ENCODE measurements at places on chromosomes 1 and 21. TPM values are rescaled to one million over a fixed set of nuclear protein-coding genes. Genes with fewer than 3 reads are reported as not detected.

DNA sequence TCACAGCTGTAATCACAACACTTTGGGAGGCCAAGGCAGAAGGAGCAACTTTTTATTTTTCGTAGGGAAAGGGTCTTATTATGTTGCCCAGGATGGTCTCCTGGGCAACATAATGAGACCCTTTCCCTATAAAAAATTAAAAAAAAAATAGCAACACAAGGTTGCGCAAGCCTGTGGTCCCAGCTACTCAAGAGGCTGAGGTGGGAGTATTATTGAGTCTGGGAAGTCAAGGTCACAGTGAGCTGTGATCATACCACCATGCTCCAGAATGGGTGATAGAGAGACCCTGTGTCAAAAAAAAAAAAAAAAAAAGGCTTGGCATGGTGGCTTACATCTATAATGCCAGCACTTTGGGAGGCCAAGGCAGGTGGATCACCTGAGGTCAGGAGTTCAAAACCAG lies 131.6 kb downstream of the TRIM33 start:
- DNase-seq = no peak

DNA sequence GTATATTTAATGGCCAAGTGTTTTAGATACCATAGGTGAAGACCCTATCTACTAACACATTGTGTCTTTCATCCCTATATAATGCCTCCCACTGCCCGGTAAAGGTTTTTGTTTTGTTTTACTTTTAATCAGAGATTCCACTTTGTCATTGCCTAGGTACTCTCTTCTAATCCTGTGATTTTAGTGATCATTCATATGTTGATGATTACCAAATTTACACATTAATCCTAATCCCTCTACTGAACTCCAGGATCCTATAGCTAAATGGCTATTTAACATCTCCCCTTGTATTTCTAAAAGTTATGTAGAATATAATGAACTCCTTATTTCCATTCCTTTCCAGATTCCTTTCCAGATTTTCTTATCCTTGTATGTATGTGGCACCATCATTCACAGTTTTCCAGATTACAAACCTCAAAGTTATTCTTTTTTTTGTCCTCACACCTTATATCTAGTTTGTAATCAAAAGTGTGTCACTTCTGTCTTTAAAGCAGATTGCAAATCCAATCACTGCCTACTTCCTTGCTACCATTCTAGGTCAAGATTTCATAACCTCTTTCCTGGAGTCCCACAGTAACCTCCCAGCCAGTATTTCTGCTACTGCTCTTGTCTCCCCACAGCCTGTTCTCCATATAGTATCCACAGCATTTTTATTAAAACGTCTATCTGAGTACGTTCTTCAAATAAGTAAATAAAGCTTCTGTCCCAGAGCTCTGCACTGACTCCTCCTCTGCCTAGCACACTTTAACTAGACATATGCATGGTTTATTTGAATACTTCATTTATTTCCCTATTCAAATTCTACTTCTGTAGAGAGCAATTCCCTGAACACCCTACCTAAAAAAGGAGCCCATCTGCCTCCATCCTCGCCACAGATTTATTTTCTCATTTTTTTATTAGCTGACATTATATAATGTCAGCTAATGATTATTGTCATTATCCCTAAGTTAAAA lies 157.8 kb downstream of the KCNT2 start:
- DNase-seq = no peak

DNA sequence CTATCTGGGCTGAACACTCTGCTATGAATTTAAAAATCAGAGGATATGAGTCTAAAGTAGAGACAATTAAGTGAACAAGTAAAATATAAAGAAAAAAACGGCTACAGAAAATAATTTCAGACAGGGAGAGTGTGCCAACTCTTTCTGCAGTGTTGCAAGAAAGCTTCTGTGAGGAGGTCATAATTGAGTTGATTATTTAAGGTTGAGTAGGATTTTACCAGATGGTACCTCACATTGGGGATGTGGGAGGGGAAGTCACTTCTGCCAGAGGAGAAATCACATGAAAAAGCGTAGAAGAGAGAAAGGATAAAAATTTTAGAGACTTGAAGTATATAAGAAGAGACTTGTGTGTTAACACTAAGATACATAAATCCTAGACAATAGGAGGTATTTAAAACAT lies 238.0 kb upstream of the NCAM2 start:
- no peak for DNase-seq

DNA sequence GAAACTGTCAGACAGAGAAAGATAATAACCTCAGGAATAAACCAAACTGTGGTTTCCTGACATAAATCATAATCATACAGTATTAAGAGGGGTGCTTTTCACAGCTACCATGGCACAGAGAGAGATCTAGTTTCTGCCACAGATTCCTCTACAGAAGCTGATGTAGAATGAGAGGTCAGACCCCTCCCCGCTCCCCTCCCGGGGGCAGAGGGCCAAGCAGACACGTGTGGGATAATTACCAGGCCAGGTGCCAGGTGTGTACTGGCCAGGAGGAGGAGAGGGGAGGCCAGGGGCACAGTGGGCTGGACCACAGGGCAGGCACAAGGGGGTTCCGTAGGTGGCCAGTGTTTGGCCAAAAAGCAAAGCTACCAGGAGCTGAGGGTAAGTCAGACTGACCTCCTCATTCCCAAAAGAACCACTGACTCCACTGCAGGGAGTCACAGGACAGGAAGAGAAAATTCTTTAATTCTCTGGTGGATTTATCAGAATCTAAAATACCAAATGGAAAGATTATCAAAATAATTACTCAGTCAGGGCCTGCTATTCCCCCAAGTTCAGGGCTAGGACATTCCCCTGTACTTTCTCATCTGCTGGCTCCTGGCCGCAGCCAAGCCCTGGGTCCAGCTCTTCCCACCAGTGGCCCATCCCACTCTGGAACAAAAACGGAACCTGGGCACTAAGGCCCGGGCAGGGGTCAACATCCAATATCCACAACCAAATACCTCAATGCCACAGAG lies 30.0 kb downstream of the C2CD2 start:
- DNase-seq = no peak

GRCh38 chr1:21319447-21320407 lies 29.5 kb upstream of the ECE1 start:
- no peak for DNase-seq

Gene KRTAP13-1
- not detected for total RNA-seq

GRCh38 chr1:58921751-58922150 lies 137.9 kb upstream of the JUN start:
- DNase-seq = no peak

Gene CLIC6
- 0.40 TPM for total RNA-seq

- DNase-seq = no peak
Measured at GRCh38 chr1:167805041-167805556, 83.3 kb downstream of the MPZL1 start.

- peak; percentile 87 for DNase-seq
Measured at GRCh38 chr1:19390901-19391595, 78.9 kb downstream of the SLC66A1 start.

Gene RIPPLY3
- 0.21 TPM for total RNA-seq

Gene FHAD1
- not detected for total RNA-seq

DNA sequence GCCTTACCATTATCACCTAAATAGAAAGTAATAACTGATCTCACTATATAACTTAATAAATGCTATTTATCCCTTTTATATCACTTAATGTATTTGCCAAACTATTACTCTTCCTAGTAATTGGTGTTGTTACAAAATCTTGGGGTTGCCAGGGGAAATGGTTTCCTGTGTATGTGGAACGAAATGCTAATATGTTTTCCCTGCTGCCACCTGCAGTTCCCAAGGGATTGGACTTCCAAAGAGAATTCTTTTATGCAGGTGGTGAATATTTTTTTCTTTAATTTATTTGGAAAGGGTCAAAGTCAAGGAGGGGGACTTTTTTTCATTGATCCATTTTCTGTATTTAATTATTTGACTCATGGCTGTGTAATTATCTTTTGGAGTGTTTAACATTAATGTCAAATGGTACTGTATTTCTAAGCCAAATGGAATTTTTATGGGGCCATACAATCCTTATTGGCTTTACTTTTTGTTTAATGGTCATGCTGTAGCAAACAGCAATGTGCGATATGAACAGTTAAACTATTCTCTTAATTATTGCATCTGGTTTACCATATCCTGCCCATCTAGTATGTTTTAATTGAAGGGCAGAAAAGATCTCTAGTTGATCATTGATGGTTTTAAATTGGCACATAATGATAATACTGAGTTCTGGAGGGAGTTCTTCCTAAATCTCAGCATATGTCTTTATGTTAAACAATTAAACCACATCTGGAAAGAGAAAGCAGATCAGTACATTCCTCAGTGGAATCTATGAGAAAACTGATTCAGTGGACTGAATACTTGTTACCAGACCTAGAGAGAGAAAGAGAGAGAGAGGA lies 486.3 kb downstream of the TTLL7 start:
- DNase-seq = no peak

DNA sequence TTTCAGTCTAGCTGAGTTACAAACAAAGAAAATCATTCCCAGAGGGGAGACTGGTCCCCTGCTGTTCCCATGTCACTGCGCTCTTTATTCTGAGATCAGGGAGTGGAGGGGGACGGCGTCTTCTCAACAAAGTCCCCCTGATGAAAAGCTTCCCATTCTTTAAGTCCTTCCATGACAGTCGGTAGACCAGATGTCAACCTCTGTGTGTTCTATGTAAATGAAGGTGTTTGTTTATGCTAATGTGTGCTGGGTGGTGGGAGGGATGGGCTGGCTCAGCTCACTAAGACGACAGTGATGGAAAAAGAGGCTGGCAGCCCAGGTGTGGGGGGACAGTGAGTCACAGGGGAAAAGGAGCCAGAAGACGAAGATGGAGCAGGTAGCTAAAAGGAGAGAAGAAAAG lies 148.2 kb upstream of the KLHDC7A start:
- no peak for DNase-seq

- DNase-seq = no peak
Measured at GRCh38 chr21:38780879-38781278, 24.9 kb upstream of the ETS2 start.

DNA sequence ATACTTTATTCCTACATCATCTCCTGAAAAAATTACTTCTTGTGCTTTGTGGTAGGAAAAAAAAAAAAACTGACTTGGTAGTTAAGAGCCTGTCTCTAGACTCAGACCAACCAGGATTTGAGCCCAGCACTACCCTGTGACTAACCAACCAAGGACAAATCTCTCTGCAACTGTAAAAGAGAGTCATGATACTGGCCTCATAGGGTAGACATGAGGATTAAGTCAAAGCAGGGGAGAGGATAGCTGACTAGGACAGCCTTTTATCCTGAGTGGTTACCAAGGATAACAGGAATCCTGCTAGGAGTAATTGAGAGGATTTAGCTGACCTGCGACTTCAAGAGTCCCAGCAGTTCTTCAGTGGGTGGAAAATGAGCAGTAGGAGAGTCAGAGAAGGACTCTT lies 112.8 kb downstream of the C1orf21 start:
- DNase-seq = no peak

DNA sequence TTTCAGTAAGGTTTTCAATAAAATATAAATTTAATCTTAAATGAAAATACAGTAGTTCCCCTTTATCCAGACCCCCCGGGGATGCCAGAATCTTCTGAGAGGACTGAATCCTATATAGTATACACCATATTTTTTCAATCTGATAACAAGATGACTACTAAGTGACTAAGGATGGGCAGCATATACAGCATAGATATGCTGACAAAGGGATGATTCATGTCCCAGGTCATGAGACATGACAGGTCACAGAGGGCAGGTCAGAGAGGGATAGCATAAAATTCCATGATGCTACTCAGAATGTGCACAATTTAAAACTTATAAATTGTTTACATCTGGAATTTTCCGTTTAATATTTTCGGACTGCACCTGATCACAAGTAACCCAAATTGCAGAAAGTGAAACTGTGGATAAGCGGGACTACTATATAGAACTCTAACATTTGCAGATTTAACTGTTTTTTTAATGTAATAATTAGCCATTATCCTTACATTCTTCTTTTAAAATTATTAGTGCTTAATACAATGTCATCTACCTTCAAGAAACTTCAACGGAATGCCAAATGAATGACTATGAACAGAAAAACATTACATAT lies 48.8 kb downstream of the LRRC40 start:
- DNase-seq = no peak

- DNase-seq = no peak
Measured at GRCh38 chr1:8031176-8031785, 5.2 kb upstream of the ERRFI1 start.

DNA sequence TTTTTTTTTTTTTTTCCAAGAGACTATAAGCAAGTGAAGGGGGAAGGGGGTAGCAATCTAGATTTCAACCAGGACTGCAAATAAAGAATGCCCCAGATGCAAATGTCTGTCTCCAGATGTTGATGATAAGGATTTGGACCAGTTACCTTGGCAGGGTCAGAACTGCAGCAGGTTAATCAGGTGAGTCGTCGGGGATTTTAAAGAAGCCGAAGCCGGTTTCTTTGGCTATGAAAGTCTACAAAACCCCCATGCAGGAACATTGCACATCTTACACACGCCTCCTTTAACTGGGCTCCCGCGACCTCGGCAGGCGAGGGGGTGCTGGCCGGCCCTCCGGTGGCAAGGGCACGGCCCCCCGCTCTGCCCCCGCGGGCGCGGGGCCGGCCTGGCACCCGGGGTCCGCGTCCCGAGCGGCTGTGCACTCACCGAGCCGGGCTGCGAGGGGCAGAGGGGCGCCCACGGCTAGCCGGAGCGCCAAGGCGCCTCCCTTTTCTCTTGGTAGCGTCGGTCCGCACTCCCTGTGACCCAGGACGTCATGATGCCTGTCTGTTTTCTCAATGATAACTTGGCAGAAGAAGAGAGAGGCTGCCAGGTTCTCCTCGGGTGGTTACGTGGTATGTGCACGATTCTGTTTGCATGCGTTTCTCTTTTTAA lies 366.3 kb upstream of the ESRRG start:
- DNase-seq = no peak

- DNase-seq = peak; percentile 72
Measured at GRCh38 chr21:44670642-44671432, 4.1 kb upstream of the KRTAP12-2 start.

Gene HSPA13
- total RNA-seq = 59.1 TPM

DNA sequence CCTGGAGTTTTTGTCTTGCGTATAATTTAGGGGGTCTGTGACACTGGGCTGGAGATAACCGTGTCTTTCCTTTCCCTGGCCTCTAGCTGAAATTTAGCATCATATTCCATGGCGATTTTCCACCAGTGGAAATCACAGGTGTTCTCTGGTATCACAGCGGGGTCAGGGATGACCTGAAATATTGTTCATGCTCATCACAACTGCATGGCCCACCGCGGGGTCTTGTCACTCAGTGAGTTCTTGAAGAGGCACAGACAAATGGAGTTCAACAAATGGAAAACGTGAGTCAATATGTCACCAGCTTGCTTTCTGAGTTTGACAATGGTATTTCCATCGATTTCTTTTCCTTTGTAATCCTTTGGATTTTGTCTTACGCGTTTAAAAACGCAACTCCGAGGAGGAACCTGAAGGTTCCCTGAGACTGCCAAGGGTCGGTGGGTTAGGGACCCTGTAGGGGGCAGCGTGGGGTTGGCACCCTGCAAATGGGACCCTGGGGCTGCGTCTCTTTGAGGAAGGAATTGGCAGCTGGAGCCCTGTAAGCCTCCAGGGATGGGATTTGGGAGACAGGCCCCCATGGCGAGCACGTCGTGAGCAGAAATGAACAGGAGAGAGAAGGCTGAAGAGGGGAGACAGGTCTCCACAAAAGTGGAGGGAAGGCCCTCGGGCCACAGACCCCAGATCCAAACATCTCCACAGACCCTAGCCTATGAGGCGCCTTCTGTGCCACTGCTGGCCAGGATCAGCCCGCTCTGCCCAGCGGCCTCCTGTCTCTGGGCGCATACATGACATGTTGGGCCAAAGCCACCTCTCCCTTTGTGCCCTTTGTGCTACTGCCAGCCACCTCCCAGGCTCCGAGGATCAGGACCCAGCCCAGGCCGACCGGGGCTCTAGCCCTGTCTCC lies 32.1 kb upstream of the RUNX3 start:
- no peak for DNase-seq

Data from osteocyte (in vitro differentiated cells).